ENCODE measurements at places on chromosomes 3 and 15. TPM values are rescaled to one million over a fixed set of nuclear protein-coding genes. Genes with fewer than 3 reads are reported as not detected.
A peak's percentile ranks its signal among the peaks of the same experiment; 100 is the strongest.

DNA sequence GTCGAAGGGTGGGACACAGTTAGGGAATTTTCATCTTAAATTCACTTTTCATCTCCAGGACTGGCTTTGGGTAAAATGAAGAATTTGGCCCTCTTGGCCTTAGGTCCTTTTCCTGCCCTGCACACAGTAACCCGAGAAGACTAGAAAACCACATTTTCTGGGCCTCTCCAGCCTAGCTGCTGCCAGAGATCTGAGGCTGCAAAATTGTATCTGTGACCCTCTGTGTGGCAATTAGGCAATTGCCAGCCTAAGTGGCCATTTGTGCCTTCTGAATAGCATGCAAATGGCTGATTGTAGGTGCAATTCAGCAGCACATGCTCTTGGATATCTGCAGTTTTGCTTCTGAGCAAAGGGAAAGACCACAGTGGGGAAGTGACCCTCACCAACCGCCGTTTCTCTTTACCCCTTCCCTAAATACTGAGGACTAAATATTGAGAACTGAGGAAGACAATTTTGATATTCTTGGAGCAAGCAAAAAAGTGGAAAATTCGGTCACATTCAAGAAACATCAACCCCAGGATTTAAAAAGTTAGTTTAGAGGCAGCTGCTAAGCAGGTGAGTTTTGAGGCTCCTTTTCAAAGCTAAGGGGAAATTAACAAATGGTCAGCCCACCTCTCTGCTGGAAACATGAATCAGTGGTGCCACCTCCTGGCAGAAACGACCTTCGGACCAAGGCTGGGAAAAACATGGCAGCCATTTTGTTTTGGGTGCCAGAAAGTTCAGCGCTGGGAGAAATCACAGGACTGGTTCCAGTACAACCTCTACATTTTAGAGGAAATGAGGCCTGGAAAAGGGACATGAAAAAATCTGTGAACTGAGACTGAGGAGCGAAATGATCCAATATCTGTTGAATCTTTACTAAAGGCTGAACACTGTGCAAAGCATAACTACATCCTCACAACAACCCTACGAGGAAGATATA, 56.6 kb upstream of the PRTG start:
- no peaks in the 10 kb centered on the region for H3K36me3 ChIP-seq
- no peak overlapping the region for H3K27ac ChIP-seq
- no peak for DNase-seq
- H3K4me1 ChIP-seq, result no peaks in the 10 kb centered on the region

The C3orf70 gene
- total RNA-seq, result not detected

- no peak for DNase-seq
- H3K4me3 ChIP-seq, result no peak overlapping the region
- H3K36me3 ChIP-seq, result no peaks in the 10 kb centered on the region
Measured at GRCh38 chr3:120435621-120436020, 15.2 kb downstream of the FSTL1 start.

The GATA2 gene
- total RNA-seq, result 4.6 TPM

The TMEM212 gene
- not detected for total RNA-seq

- H3K27ac ChIP-seq, result peak overlapping the region; percentile 16
- no peak overlapping the region for H3K4me3 ChIP-seq
- no peaks in the 10 kb centered on the region for H3K27me3 ChIP-seq
- H3K36me3 ChIP-seq, result no peaks in the 10 kb centered on the region
- no peaks in the 10 kb centered on the region for H3K4me1 ChIP-seq
- no peak for DNase-seq
Measured at GRCh38 chr3:278300-279064, 81.9 kb downstream of the CHL1 start.

DNA sequence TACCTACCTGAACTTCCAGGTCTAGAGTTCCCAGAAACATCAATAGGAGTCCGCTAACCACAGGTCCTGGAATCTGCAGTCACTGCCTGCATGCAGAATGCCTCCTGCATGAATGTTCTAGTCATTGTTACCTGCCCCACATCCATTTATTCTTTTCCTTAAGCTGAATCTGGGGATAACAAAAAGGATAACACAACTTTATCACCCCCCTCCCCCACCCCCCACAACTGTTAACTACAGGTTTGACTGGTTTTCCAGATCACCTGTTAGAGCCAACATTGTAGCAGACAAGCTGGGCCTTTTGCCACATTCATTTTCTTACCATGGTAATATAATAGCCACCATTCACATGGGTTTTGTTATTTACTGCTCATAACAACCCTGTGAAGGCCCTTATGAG, 4.6 kb upstream of the CTSH start:
- no peak for DNase-seq
- no peaks in the 10 kb centered on the region for H3K27me3 ChIP-seq
- H3K27ac ChIP-seq, result no peak overlapping the region
- H3K4me3 ChIP-seq, result no peak overlapping the region
- H3K36me3 ChIP-seq, result no peaks in the 10 kb centered on the region

DNA sequence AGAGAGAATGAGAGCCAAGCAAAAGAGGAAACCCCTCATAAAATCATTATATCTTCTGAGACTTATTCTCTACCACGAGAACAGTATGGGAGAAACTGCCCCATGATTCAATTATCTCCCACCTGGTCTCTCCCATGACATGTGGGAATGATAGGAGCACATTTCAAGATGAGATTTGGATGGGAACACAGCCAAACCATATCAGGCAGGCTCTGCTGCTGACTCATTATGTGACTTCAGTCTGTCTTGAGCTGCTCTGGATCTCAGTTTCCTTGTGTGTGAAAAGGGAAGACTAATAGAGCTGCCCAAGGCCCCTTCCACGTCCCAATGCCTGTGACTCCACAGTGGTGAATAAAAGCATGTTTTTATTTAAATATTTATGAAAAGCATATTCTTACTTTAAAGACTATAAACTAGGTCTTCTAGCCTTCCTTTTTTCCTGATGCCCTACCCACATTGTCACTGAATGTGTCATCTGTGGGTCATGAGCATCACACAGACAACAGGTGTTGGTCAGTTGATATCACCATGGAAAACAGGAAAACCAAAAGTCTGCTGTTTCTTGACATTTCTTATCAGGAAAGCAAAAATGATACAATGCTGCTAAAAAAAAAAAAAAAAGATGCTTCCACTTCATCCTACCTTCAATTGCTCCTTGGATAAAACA, 96.0 kb upstream of the PPP2R3A start:
- no peaks in the 10 kb centered on the region for H3K4me1 ChIP-seq
- no peak for DNase-seq
- H3K36me3 ChIP-seq, result no peaks in the 10 kb centered on the region
- no peak overlapping the region for H3K4me3 ChIP-seq
- H3K27me3 ChIP-seq, result no peaks in the 10 kb centered on the region

DNA sequence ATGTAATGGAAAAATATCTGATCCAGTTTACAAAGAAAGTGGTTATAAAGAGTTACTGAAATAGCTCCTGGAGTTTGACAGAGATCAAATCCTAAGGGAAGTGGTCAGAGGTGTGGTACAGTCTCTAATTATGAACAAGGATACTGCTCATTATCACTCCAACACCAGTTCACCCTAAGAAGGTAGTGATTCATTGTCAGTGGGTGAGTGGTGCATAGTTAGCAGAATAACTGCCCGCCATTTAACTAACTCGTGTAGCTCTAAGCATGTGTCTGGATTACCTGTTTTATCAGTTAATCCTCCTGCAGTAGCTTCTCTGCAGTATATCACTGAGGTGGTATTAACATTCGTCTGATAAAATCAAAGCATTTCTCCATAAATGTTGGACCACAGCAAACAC, 700.1 kb downstream of the NLGN1 start:
- H3K27ac ChIP-seq, result no peak overlapping the region
- DNase-seq, result no peak
- H3K36me3 ChIP-seq, result no peaks in the 10 kb centered on the region
- no peak overlapping the region for H3K4me3 ChIP-seq

GRCh38 chr15:101020945-101021344, 101.8 kb downstream of the LRRK1 start:
- no peaks in the 10 kb centered on the region for H3K36me3 ChIP-seq
- no peak overlapping the region for H3K4me3 ChIP-seq
- H3K27ac ChIP-seq, result no peak overlapping the region
- H3K4me1 ChIP-seq, result no peaks in the 10 kb centered on the region
- no peaks in the 10 kb centered on the region for H3K27me3 ChIP-seq

GRCh38 chr3:117550766-117551165, 841.2 kb downstream of the TUSC7 start:
- no peak for DNase-seq
- H3K4me3 ChIP-seq, result no peak overlapping the region
- no peaks in the 10 kb centered on the region for H3K36me3 ChIP-seq
- H3K4me1 ChIP-seq, result no peaks in the 10 kb centered on the region
- H3K27me3 ChIP-seq, result no peaks in the 10 kb centered on the region
- H3K27ac ChIP-seq, result no peak overlapping the region

DNA sequence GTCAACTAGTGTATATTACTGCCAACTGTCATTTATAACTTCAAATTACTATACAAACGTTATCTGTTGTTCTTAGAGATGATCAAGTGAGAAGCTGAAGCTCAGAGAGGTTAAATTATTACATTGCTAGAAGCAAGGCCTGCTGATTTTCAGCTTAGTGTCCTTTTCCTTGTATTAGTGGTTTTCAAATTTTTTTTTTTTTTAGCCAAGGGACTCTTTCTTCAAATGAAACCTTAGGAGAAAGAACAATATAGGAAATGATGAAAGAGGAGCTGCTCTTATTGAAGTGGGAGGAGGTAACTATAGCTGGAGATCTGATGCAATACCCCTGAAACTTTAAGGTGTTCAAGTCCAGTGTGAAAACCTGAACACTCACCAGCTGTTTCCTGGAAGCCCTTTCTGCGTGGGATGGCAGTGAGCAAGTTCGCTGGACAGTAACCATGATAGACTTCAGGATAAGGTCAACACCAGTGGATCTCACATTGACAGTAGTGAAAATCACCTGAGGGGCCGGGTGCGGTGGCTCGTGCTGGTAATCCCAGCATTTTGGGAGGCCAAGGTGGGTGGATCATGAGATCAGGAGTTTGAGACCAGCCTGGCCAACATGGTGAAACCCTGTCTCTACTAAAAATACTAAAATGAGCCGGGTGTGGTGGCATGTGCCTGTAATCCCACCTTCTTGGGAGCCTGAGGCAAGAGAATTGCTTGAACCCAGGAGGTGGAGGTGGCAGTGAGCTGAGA, 376.2 kb downstream of the EDEM1 start:
- H3K27ac ChIP-seq, result no peak overlapping the region
- no peak for DNase-seq
- H3K27me3 ChIP-seq, result no peaks in the 10 kb centered on the region
- H3K4me3 ChIP-seq, result no peak overlapping the region
- H3K36me3 ChIP-seq, result no peaks in the 10 kb centered on the region

GRCh38 chr15:52113708-52114107, 1.1 kb upstream of the BCL2L10 start:
- H3K4me3 ChIP-seq, result no peak overlapping the region
- no peak overlapping the region for H3K27ac ChIP-seq
- no peaks in the 10 kb centered on the region for H3K36me3 ChIP-seq
- no peaks in the 10 kb centered on the region for H3K27me3 ChIP-seq

The ASTE1 gene
- 21.4 TPM for total RNA-seq

The CLPX gene
- 52.5 TPM for total RNA-seq

The TNFAIP8L3 gene
- not detected for total RNA-seq

The IRAK2 gene
- total RNA-seq, result 5.0 TPM

GRCh38 chr3:38524141-38524739, 28.1 kb downstream of the EXOG start:
- H3K4me1 ChIP-seq, result peaks cover 11% of the 10 kb centered on the region
- peaks cover 44% of the 10 kb centered on the region for H3K36me3 ChIP-seq
- DNase-seq, result no peak

- H3K27ac ChIP-seq, result no peak overlapping the region
- no peak overlapping the region for H3K4me3 ChIP-seq
- H3K36me3 ChIP-seq, result no peaks in the 10 kb centered on the region
- H3K4me1 ChIP-seq, result no peaks in the 10 kb centered on the region
- no peaks in the 10 kb centered on the region for H3K27me3 ChIP-seq
- DNase-seq, result no peak
Measured at GRCh38 chr3:64764386-64764929, 76.7 kb upstream of the ADAMTS9 start.

DNA sequence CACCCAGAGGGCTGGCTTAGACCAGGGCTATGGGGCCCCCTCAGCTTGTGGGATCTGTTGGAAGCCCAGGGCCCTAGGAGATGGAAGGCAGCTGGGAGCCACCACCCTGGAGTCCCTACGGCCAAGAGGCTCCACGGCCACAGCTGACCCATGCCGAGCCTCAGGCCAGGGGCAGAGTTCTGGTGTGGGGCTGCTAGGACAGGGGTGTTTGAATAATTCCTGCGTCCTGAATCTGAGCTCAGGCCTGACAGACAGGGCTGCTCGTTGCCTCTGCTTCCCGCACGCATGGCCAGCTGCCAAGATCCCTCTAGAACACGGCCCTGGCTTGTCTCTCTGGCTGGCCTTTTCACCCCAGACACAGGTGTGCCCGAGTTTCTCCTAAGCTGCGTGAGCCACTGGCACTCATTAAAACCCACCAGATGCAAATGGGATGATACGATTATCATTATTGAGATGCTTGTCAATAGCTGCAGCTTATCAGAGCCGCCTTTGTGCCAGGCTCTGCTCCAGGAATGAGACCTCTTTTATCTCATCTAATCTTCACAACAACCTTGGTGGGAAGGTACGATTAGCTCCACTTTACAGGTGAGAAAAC, 70.2 kb downstream of the EFCAB12 start:
- no peak overlapping the region for H3K27ac ChIP-seq
- no peaks in the 10 kb centered on the region for H3K27me3 ChIP-seq
- no peaks in the 10 kb centered on the region for H3K36me3 ChIP-seq
- no peak for DNase-seq
- no peaks in the 10 kb centered on the region for H3K4me1 ChIP-seq

DNA sequence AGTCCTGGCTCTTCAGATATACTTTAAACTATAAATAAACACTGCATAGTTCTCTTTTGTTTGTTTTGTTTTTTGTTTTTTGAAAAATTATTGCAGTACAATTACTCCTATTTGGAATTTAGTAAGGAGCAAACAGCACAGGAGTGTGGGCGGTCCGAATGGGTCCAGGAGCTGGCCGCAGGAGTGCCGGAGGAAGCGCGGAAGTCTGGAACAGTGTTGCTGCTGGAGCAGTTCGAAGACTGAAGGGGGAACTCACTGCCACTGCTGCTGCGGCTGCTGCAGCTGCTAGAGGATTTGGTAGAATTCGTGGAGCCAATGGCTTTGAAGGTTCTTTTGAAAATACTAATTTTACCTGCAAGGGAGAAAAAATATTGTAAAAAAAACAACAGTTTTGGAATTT, 329.9 kb downstream of the ZNF385D start:
- H3K4me1 ChIP-seq, result no peaks in the 10 kb centered on the region
- no peaks in the 10 kb centered on the region for H3K27me3 ChIP-seq
- no peak for DNase-seq
- H3K4me3 ChIP-seq, result no peak overlapping the region

DNA sequence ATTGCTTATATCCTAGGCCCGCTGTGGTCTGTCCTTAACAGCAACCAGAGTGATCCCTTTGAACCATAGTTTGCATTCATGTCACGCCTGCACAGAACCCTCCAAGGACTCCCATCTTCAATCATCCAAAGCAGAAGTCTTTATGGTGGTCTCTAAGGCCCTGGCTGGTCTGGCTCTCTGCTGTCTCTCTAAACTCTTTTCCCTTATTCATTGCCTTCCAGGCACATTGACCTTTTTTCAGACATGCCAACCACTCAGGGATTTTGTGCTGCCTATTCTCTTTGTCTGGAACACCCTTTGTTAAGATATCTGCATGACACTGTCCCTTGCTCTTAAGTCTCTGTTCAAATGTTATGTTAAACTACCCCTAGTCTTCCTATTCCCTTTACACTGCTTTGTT, 21.9 kb upstream of the ZBTB47 start:
- H3K27me3 ChIP-seq, result no peaks in the 10 kb centered on the region
- peaks cover 81% of the 10 kb centered on the region for H3K36me3 ChIP-seq
- no peak overlapping the region for H3K4me3 ChIP-seq
- no peaks in the 10 kb centered on the region for H3K4me1 ChIP-seq

- no peak for DNase-seq
- H3K4me1 ChIP-seq, result no peaks in the 10 kb centered on the region
- no peak overlapping the region for H3K4me3 ChIP-seq
Measured at GRCh38 chr3:76864355-76864754, 175.5 kb upstream of the ROBO2 start.

The TRAT1 gene
- 143 TPM for total RNA-seq

The GNAT1 gene
- total RNA-seq, result not detected
